NCI-H460 (cell line): ENCODE measurements at places on chromosomes 7 and 10. TPM values are rescaled to one million over a fixed set of nuclear protein-coding genes. Genes with fewer than 3 reads are reported as not detected.
A peak's percentile ranks its signal among the peaks of the same experiment; 100 is the strongest.

DNA sequence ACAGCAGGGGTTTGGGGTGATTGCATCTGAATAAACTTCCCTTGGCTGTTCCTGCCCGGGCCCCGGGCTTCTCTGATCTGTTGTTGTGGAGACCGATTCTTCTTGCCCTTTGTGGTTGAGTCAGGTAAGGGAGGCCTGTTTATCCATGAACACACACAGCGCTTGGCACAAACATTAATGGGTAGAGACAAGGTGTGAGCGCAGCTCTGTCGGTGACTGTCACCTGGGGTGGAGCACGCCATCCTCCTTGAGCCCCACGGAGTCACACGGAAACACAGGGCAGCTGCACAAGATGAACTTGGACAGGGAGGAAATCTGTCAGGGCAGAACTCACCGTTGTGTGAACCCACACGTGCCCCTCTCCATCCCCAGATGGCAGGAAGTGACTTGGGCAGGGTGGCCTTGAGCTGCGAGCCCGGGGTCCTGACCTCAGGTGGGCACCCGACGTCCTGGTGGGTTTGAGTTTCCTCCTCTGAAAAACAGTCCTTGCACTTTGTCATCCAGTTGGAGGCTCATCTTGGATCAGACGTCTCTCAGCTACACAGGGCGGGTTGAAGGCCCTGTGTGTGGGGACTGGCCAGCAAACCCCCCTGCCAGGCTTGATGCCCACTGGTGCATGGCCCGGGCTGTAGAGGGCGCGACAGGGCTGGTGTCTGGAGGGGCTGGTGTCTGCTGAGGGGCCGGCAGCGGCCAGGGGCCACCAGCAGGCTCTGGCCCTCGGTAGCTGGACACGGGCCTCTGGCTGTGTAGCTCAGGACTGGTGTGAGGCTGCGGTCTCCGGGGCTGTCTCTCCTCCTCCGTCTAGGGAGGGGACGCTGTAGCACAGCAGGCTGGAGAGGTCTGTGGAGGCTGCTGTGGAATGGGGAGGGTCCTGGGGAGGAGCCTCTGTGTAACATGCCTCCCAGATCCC is 24.2 kb upstream of the SHH start:
- no peak for DNase-seq

GRCh38 chr10:90674928-90675327 is 182.9 kb downstream of the HTR7 start:
- no peak for DNase-seq

- DNase-seq, result no peak
These were observed 85.9 kb downstream of the BMS1 start for GRCh38 chr10:42868530-42868929.

DNA sequence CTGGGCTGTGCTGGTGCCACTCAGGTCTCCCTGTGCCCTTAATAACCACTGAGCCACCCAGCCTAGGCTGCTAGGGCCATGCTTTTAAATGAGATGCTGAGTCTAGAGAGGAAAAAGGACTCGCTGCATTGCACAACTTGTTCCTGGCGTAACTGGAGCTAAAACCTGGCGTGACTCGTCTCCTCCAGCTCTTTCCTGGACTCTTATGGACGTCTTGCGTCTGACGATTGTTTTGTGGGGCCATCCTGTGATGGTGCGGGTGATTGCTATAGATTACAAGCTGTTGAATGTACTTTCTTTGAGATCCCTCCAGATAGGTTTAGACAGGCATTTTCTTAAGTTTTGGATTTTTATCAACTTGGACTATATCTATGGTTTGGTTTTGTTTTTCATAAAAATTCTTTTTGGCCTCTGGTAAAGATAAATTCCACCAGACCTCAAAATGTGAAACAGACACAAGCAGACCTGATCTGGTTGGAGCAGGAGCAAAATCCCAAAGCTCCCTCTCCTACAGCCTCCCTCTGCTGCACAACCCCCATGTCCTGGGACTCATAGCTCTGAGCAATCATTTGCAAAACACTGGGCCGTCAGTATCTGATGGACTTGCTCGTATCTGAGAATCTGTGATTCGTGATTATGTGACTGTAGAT is 230.3 kb downstream of the ARHGAP12 start:
- peak; percentile 28 for DNase-seq

- peak; percentile 59 for DNase-seq
These were observed 25.1 kb upstream of the DDIT4 start for GRCh38 chr10:72248468-72249151.

DNA sequence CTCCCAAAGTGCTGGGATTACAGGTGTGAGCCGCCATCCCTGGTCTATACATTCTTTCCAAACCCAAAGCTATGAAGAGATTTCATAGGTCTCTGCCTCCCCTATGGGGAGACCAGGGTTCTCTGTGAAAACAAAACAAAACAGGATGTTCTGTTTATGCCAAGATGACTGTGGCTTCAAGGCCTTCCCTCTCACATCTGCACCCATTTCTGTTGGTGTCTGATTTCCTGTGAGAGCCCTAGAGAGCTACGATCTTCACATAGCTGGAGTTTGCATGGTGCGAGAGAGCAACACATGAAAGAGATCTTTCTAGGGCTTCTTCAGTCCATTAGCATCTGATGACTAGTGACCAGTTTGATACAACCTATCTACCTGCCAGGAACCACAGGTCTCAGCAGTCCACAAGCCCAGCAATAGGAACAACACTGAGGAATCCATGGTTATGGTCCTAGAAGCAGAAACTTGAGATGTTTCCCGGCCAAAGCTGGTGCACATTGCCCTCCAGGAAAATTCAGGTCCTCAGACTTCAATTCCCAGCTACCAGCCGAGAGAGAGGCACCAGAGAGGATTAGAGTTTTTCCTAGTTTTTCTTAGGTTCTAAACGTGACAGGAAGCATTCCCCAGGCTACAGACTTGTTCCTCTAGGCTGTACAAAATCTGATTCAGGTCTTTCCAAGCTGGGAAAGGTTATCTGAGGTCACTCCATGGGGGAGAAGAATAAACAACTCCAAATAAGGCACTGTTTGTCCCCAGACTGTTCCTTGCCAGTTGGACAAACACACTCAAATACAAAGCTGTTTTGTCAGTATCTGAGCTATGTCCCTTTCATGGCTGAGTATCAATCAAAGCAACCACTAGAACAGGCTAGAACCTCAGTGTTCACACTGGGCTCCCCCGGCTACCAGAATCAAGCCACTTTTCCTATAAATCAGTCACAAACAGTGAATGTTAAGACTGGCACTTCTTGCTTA is 259.7 kb downstream of the CALN1 start:
- no peak for DNase-seq

DNA sequence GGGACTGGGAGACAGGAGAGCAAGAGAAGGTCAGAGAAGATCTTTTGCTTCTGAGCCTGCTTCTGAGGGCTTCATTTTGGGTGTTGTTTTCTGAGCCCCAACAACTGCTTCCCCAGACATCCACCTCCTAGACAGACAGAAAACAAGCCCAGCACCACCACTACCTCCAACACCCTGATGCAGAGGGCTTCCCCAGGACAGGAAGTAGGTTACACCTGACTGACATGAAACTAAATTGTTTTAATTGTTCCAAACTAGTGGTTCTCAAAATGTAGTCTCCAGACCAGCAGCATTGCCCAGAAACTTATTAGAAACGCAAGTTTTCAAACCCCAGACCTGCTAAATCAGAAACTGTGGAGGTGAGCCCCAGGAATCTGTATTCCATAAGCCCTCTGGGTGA is 163.6 kb upstream of the KMT2E start:
- DNase-seq, result no peak

DNA sequence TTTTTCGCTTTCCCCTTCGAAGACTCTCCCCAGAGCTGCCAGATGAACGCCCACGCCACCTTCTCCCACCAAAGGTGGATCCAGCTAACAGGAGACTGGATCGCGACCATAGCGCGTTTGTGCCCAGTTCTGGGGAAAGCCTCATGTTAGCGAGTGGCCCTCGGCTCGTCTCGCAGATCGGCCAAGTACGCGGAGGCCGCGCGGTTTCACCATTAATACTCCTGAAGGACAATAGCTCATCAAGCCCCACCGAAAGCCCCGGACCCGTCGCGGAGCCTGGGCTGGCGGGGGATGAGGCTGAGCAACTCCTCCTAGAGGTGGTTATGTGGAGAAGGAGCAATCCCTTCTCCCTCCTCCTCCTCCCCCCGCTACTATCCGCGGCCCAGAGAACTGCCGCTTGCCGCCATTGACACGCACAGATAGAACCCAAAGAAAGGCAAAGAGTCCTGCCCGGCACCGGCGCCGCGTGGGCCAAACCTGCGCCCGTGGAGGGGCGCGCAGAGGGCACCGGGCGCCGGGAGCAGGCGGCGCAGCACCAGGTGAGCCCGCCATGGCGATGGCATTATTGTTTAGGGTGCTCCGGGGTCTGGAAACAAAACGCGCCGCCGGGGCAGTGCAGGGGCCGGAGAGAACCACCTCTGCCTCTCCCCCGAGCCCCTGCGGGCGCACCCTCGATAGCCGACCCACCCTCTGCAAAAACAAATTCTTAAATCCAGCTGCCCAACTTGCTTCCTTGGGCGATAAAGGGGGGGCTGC is at the start of gene MACROH2A2:
TSS of gene MACROH2A2 (plus strand) at position 385 of the 756 bp plus-strand sequence. CDS start 22,813 bp downstream, outside the sequence.
- peak; percentile 68 for DNase-seq

GRCh38 chr7:66697449-66698438 is 42.8 kb upstream of the RABGEF1 start:
- DNase-seq, result no peak

Gene CYP2C8
- not detected in 2 replicates for total RNA-seq

Gene OR2A5
- not detected in 2 replicates for total RNA-seq

Gene STK17A
- total RNA-seq, result 57.8 and 61.6 TPM in 2 replicates

Gene OPN1SW
- total RNA-seq, result not detected in 2 replicates

Gene FXYD4
- total RNA-seq, result 0.50 and 1.8 TPM in 2 replicates

Gene SH2D4B
- 0.02 TPM in 1 of 2 replicates, not detected in the other for total RNA-seq

Gene ZNF33B
- 7.1 and 11.4 TPM in 2 replicates for total RNA-seq

Gene PTPN20
- 18.1 and 21.1 TPM in 2 replicates for total RNA-seq
